ENCODE measurements at places on chromosomes 4 and X.

DNA sequence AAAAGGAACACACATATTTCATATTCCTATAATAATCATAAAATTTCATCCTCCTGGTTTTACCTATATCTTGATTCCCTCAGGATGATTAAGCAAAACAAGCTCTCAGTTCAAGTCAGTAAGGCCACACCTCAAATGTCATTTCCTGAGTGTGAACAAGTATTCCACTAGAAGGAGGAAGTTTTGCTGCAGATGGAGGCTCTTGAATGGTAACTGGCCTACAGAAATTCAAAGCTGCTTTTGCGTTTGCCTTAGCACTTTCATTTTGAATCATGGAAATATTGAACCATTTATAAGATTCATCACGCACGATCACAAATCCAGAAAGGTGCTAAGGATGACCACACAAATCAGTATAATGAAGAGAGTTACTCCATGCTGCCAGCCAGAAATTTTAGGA, 254.4 kb upstream of the CXXC4 start:
- DNase-seq: no peak

DNA sequence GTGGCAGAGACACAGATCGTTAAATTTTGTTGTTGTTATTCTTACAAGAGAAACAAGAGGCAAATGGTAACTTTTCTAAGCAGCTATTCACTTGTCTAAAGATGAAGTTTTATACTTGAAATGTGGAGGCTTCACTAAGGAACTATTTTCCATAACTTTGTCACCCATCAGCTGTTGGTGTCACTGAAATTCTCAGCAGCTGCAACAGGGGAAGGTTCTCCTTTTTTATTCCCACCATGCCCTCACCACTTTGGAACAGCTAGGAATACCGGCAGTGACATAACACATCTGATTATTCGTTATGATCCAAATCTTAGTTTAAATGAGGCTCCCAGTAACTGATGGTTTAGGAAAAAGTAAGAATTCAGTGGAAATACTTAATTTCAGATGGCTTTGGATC, 147.0 kb upstream of the LEF1 start:
- DNase-seq: no peak

GRCh38 chr4:169068423-169068822, 58.4 kb upstream of the CBR4 start:
- DNase-seq: no peak

DNA sequence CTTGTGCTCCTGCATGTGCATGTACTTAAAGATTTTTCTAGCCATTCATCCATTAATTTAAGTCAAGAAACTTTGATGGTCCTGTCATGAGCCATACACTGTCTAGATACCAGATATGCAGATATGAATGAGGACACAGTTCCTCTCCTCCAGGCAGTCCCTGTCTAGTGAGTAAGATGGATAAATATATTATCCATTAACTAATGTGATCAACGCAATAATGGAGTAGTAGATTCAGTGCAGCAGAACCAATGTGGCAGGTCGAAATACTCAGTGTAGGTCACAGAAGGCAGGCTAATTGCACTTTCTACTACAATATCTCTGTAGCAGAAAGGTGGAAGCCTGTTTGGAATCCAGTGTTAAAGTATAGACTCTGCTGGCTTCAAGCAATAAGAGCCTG, 112.5 kb downstream of the PCDH7 start:
- DNase-seq: no peak

- DNase-seq: no peak
Measured at GRCh38 chr4:120528428-120528827, 394.1 kb downstream of the PRDM5 start.

- no peak for DNase-seq
Measured at GRCh38 chrX:38606821-38607220, 45.5 kb downstream of the TSPAN7 start.

- DNase-seq: no peak
Measured at GRCh38 chr4:26400132-26400531, 79.3 kb downstream of the RBPJ start.

DNA sequence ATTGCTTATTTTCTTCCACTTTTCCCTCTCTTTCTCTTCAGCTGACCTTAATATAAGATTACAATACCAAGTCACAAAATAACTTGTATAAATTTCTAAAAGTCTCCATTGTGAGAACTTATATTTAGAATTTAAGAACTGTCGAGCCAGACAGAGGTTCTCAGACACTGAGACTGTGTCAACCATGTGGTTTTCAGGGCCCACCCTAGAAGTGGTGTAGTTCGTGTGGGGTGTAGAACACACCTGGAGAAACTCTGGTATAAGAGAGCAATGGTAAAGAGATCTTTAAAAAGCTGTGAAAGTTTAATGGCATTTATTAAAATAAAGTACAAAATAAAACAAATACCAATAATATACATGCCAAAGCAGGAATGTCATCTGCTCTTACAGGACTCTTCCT, 19.7 kb downstream of the CPEB2 start:
- no peak for DNase-seq

GRCh38 chrX:153773741-153774575, 6.9 kb upstream of the SRPK3 start:
- DNase-seq: no peak

DNA sequence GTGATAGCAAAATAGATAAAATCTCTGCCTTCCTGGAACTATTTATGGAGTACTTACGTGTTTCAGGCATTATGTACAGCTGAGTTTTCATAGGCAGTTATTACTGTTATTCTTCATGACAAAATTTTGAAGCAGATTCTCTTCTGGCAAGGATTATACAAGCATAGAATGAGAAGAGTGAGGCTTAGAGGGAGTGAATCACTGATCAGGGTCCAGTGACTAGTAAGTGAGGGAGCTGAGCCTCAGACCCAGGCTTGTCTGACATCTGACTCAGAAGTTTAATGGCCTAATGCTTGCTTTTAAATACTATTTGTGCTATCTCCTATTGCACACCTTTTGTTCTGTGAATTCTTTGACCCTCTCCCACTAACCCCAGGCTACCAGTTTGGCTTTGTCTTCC, 110.6 kb downstream of the DTHD1 start:
- no peak for DNase-seq

GRCh38 chrX:104795804-104796203, 229.8 kb downstream of the IL1RAPL2 start:
- no peak for DNase-seq

DNA sequence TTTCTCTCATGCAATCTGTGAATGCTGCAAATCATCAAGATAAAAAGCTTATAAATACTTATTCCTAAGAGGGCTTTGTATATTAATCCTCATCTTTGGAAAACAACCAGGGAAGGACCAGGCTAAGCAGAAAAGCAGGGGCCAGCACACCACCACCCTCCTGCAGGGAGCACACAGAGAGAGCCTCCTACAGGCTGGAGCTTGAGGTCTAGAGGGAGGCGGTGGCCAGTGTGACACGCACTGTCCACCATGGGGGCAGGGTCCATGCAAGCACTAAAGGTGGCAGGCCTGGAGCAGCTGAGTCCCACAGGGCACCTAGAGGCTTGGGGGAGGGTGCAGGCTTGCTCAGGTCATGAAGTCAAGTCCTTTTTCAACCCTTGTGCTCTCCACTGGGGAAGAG, 236.9 kb downstream of the TACR3 start:
- no peak for DNase-seq

GRCh38 chr4:56460085-56460484, 7.3 kb upstream of the SRP72 start:
- DNase-seq: no peak

DNA sequence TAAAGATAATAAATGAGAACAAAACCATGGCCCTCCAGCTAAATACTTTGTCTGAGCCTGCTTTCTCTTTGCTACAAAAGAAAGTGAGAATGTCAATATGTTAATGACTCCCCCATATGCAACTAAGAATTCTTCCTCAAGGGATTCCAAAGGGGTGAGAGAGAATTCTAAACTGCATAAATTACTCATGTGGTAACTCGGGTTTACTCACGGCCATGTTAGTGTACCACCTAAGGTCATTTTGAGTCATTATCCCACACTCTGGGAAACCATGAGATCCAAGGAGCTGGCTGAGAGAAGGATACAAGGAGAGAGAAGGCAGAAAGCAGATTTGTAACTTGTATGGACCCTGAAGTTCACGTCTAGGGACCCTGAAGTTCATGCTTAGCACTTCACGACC, 190.3 kb downstream of the DHX15 start:
- DNase-seq: peak; percentile 85

- DNase-seq: no peak
Measured at GRCh38 chrX:4994855-4995254, 1233.8 kb downstream of the NLGN4X start.

- no peak for DNase-seq
Measured at GRCh38 chr4:18566970-18567799, 545.6 kb upstream of the LCORL start.

DNA sequence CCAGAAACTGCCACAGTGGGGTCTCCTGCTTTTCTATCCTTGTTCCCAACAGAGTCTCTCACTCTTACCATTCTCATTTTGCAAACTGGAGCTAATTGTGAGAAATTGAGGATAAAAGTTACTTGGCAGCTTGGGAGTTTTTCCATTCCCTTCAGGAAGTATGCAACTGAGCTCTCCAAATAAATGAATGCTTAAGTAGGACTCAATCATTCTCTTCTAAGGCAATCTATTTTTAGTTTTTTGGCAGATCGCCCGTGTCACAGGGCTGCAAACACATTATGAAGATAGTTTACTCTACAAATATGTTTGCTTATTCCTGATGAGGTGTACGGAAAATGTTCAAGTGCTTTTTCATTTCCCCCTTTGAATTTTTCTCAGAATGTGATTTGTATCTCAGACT, 5.3 kb downstream of the ASB11 start:
- no peak for DNase-seq

DNA sequence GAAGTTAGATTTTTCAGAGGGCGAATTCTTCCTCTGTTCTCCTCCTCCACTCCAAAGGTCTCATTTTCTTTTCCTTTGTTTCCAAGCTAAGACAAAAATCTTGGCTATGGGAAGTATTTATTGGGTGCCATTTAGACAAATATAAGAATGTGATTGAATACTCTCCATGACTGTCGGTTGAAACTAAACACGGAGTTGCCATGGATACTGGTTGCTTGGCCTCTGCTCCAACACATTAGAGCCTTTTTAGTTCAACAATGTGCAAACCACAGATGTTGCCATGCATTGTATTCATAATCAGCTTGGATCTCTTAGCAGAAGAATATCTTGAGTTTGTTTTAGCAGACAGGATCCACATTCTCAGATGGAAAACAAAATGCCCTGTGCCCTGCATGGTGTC, 366.5 kb upstream of the LCORL start:
- peak; percentile 22 for DNase-seq

DNA sequence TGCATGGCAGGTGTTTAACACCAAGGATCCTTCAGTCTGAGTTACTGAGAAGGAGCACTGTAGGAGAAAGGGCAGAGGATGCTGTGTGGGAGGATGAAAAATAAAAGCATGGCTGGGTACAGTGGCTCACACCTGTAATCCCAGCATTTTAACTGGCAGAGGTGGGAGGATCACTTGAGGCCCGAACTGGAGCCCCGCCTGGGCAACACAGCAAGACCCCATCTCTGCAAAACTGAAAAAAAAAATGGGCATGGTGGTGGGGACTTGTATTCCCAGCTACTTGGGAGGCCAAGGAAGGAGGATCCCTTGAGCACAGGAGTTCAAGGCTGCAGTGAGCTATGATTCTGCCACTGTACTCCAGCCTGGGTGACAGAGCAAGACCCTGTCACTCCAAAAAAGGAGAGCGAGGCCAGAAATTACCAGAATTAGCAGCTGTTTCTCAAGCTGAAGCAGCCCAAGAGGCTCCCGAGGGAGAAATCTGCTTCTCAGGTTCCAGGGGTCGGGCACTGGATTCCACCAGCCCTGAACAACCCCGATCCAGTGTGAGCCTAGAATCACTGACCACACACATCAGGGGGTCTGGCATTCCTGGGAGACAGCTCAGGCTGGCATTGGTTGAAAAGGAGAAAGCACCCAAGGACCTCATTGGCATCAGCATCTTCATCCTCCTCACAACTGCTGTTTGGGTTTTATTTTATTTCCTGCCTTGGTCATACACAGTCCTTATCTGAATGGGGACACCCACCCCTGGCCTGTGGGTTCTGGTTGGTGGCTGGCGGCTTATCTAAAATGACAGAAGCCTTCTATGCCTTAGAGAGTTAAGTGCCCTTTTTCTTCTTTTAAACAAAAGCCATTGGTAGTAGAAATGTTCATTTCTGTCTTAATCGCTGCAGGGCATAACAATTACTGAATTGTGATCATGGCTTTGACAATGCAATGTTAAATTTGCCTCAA, 66.3 kb upstream of the TRIM2 start:
- no peak for DNase-seq

- DNase-seq: no peak
Measured at GRCh38 chr4:124279741-124280140, 432.8 kb downstream of the ANKRD50 start.

- no peak for DNase-seq
Measured at GRCh38 chrX:49186125-49187027, at the start of gene PRICKLE3. TSS of gene PRICKLE3 (minus strand) at chrX:49186373. CDS start at chrX:49186297, 76 bp downstream.

DNA sequence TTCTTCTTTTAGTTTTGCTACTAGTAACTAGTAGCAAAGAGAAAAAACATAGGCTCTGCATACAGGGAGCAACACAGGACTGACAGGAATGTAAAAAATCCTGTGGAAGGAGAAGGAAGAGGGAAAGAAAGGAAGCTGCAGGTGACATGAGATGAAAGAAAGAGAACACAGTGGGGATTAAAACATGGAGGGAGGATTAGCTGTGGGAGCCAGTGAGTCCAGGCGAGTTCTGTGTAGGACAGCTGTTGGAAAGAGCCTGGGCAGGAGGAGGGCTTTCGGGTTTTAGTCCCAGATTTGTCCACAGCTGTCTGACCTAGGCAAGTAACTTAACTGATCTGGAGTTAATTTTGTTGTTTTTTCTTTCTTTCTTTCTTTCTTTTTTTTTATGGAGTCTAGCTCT, 21.6 kb downstream of the CCNG2 start:
- no peak for DNase-seq

DNA sequence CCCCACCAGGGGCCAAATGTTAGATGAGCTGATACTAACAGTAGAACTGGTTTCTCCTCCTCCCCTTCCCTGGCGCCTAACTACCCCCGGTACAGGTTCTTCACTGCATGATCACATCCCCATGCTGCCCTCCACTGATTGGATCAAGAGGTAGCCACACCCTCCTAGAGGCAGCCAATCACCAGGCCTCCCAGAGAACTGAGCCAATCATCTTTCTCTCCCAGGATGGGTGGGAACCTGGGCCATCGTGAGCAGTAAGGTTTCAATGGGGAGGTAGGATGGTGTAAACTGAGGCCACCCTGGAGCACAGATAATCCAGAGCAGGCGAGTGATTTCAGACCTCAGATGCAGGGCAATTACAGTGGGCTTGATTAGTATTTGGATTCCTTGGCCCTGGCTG, 64.2 kb downstream of the PPP2R2C start:
- DNase-seq: no peak

DNA sequence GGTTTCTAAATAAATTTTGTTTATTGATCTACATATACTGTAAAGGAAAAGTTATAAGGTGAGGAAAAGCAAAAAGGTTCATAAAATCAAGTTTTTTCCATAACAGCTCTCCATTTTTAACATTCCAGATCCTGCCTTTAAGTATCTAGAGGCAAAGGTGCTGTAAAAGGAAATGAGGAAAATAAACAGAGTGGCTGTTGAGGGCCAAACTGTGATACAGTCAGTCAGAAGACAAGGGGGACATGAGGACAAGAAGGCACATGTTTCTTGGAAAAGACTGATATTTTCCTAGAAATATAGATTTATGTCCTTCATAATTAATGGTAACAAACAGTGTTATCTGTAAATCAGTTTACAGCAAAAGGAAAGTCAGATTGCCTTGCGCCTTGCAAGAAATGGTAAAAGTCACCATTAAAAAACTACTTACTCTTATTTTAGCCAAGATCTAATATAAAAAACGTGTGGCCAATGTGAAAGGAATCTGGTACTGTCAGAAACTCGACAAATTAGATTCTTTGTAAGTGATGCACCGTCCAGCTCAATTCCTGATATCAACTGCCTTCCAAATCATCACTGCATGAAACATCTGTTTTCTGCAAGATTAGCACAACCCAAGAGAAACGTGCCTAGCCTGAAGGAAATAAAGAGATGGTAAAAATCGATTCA, 34.0 kb upstream of the VEGFD start:
- no peak for DNase-seq

Data from astrocyte of the cerebellum (primary cell).